ENCODE measurements at places on chromosomes 2 and 18. TPM values are rescaled to one million over a fixed set of nuclear protein-coding genes. Genes with fewer than 3 reads are reported as not detected.

- DNase-seq: no peak
These were observed 77.7 kb upstream of the IGFBP5 start for GRCh38 chr2:216773072-216773471.

The SCYGR4 gene
- total RNA-seq: not detected

DNA sequence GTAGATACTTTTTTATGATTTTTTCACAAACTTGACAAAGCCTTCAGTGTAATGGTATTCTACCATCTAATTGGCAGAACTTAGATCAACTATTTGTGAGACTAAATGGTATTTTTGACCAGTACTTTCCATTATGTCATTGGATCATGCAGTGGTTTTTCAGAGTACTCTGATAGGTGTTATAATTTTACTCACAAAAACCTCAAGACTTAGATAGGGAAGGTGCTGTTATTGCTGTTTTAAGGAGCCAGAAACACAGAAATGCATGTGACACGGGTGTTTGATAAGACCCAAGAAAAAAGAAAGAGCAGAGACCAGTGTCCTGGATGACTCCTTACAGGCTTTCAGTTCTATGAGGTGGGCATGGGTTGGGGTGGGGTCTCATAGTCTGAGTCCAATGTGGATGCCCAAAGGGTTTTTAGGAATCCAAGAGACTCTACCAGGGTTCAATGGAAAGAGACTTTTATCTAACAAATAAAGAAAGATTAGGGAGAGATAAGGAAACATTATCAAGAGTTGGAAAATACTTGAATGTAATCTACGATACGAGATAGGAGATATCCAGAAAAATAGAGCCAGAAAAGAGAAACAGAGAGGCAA lies 31.3 kb downstream of the SP140 start:
- no peak for DNase-seq

The SCN7A gene
- total RNA-seq: 0.29 TPM

GRCh38 chr18:12836551-12836950 lies 47.5 kb downstream of the PTPN2 start:
- no peak for DNase-seq

DNA sequence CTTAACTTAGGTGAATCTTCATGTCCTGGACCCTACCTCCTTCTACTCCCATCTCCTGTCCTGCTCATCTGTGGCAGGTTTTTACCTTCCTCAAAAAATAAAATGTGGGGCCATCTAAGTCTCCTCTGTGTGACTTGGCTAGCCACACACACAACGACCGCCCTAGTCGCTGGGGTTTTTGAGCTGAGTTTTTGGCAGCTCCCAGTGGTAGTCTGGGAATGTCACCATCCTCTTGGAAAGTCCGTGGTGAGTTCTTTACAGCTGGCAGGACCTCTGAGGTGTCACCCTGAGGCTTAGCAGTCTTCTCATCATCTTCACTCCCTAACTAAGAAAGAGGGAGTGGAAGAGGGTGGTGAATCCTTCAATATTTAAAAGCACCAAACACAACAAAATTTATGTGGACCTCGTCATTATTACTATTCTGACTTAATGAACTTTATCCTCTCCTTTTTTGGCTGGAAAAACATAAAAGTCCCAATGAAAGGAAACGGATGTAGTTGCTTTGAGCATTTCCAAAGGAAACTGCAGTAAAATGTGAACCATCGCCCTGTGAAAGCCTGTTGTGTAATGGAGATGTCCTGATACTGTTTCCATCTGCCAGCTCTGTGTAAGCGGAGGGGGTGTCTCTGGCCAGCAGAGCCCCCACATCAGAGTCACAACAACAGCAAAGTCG lies 78.6 kb downstream of the VAPA start:
- DNase-seq: no peak

DNA sequence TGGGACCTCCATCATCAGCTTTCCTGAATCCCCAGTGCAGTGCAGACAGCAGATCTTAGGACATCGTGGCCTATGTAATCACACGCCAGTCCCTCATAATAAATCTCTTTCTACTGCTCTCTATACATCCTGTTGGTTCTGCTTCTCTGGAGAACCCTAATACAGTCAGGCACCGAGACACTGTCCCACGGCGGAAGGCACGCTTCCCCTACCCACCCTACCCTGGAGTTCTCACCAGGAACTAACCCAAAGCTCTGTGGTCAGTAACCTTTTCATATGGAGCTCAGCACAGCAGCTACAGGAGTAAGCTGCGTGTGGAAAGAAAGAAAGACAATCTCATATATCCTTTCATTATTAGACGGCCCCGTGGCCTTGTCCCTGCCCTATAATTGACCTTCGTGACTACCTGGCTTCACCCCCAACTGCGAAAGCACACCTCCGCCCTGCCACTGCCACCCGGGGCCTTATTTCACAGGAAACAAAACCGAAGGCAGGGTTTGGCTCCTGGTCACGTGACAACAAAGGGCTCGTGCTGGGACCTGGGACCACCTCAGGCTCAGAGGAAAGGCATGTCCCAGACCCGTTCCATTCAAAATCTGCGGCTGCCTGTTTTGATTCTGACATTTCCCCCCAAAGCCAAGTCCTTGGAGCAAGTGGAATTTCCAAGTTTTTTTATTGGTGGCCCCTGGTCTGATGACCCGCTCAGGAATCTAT lies 99.7 kb upstream of the ODC1 start:
- peak; percentile 84 for DNase-seq

- no peak for DNase-seq
These were observed 58.2 kb upstream of the CD28 start for GRCh38 chr2:203648273-203648672.

The RGPD3 gene
- 0.25 TPM for total RNA-seq

The AKAIN1 gene
- total RNA-seq: not detected

DNA sequence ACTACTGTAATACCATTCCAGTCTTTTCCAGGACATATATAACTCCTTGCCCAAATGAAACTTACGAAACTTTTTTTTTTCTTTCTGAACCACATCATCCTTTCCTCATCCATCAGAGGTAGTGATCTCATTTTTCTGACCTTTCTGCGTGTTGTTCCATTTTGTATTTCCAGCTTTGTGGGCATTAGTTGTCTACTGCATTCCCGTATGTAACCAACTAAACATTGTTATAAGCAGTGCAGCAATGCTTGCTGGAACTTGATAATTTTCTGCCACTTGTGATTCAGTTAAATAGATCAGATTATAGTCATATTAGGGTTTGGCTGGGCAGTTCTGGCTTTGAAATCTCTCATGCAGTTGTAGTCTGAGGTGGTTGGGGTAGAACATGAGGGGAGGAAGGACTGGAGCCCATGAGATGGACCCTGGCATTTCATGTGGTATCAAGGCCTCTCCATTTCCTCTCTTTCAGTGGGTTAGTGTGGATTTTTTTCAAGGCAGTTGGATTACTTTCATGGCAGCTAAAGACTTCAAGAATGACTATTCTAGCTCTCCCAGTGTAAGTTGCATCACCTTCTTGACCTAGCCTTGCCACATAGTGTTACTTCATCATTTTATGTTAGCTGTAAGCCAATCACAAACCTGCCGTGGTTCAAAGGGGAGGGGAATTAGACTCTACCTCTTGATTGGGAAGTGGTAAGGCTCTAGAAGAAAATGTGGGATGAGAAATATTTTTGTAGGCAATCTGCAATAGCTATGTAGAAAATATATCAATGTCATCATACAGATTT lies 80.5 kb downstream of the EHBP1 start:
- no peak for DNase-seq

DNA sequence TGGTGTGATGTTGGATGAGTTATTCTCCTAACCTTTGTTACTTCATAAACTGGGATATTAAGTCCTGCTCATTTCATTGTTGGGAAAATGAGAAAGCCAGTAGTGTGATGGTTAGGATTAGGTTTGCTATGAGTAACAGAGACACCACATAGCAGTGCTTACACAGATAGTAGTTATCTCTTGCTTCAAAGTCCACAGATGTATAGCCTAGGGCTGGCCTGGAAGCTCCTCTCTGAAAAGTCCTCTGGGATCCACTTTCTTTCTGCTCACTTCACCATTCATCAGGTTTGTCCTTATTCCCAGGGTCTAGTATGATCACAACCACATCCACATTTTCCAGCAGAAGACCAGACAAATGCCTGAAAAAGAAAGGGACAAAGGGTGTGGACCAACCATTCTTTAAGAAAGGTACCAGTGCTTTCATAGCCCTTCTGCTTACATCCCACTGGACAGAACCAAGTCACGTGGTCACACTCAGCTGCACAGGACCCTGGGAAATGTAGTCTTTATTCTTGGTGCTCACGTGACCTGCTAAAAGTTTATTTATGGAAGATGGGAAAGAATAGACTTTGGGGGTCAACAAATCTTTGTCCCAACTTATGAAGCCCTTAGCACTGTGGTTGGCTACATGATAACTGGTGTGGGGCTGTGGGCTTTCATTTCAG lies 108.9 kb downstream of the INSIG2 start:
- DNase-seq: peak; percentile 65

- DNase-seq: no peak
These were observed 39.8 kb upstream of the PARD3B start for GRCh38 chr2:204505488-204505887.

The CCDC102B gene
- total RNA-seq: 4.9 TPM

The CRYGD gene
- total RNA-seq: 2.2 TPM

The C1GALT1C1L gene
- 0.20 TPM for total RNA-seq

GRCh38 chr2:235168174-235168979 lies 216.6 kb downstream of the SH3BP4 start:
- DNase-seq: peak; percentile 57

The NPPC gene
- total RNA-seq: 0.72 TPM

The DYNAP gene
- total RNA-seq: not detected

DNA sequence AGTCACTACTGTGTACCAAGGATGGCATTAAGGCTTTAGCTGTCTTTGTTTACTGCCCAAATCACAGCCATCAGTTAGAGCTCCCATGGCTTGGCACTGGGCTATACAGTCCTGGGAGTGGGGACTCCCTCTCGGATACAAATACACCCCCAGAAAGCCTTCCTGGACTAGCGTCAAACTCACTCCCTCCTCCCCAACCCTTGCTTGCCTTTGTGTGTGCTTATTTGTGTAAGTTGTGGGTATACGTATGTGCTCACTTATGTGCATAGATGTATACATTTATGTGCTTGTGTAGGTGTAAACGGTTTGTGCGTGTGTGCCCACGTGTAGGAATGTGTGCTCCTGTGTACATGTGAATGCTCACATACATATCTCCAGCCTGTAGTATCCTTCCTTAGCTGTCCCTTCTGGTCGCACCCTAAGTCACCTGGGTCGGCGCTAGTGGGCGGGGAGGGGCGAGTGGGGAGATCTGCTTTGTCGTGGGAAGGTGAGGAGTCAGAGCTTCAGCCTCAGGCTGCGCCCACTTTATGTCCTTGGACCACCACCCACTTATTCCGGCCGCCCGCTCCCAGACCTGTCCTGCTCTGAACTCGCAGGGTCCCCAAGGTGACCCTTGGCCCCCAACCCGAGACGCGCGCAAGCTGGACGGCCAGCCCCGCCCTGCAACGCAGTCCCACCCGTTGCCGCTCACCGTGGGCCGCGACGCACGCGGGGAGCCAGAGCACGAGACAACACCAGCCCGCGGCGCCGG lies 461 bp downstream of the PRADC1 start:
- peak; percentile 54 for DNase-seq

The GBX2 gene
- 0.18 TPM for total RNA-seq

- DNase-seq: no peak
These were observed 103.8 kb downstream of the ASAP2 start for GRCh38 chr2:9310377-9310776.

DNA sequence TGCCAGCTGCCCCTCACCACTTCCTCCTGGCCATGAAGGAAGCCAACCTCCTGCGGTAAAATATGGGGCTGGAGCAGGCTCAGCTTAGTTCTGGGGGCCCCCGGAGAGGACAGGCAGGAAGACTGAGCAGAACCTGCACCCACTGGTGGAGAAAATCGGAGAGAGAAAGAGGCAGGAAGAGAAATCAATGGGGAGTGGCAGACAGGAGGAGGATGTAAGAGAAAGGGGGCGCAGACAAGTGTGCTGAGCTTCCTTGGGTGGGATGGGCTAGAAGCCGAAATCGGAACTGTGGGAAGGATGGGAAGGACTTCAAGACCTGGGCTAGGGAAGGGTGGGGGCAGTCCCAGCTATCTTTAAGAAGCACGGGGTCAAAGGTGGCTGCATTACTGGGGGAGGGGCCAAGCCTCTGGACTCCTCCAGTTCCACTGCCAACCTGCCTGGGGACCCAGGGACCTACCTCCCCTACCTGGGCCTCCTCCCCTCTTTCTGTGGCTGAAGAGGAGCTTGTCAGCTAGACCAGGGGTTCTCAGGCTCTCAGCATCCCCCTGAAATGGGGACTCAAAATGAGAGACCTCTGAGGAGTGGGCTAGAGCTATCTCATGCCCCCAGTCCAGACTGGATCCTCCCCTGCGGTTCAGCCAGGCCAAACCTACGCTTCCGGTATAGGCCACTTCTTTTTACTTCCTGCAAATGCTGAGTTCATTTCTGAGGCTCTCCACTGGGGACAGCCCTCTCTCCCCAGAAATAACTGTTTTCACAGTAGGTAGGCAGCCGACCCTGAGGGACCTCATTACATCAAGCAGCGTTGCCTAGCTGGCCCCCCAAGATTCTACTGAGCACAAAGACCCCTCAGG lies 33.6 kb upstream of the B3GNT7 start:
- DNase-seq: peak; percentile 55

The CFAP210 gene
- 0.70 TPM for total RNA-seq

- no peak for DNase-seq
These were observed 186.8 kb downstream of the LTBP1 start for GRCh38 chr2:33133454-33133952.

The FBXO48 gene
- total RNA-seq: 1.0 TPM

- DNase-seq: no peak
These were observed 24.9 kb upstream of the ERICH2 start for GRCh38 chr2:170745305-170745704.

The TMEM185B gene
- total RNA-seq: 23.5 TPM

DNA sequence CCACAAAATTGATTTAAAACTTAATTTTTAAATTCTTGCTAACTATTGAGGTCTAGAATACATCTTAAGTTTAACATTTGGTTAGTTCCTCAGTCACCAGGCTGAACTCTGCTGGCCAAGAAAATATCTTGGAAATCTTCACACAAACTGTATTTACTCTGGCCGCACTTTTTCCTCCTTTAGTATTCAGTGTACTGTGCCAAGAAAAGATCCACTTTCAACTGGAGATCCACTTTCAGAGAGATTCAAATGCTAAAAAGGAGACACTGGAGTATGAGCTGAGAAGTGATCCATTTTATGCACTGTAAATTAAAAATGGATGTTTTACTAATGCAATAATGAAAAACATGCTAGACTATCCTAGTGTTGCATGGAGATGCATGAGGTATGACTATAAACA lies 98.1 kb downstream of the ANTXR1 start:
- no peak for DNase-seq

GRCh38 chr18:13381331-13381730 lies 162.8 kb downstream of the LDLRAD4 start:
- no peak for DNase-seq

GRCh38 chr2:1366546-1367134 lies 46.6 kb upstream of the TPO start:
- no peak for DNase-seq

The HOXD9 gene
- total RNA-seq: 0.94 TPM

- no peak for DNase-seq
These were observed 303.7 kb downstream of the PTGR3 start for GRCh38 chr18:74905247-74905646.

- DNase-seq: peak; percentile 54
These were observed 93.2 kb downstream of the CD226 start for GRCh38 chr18:69854455-69854854.

- no peak for DNase-seq
These were observed 872 bp downstream of the DSG2 start for GRCh38 chr18:31498574-31499524.

- no peak for DNase-seq
These were observed 82.2 kb upstream of the LRPPRC start for GRCh38 chr2:44077942-44078511.

Measured in endodermal cell (in vitro differentiated cells).